CD4-positive, alpha-beta T cell treated with Interleukin-2 at 100 ng/mL for 4 hours (primary cell): ENCODE measurements at places on chromosomes 4 and X.

GRCh38 chr4:101843054-101843453 is 52.5 kb downstream of the BANK1 start:
- DNase-seq, result no peak

DNA sequence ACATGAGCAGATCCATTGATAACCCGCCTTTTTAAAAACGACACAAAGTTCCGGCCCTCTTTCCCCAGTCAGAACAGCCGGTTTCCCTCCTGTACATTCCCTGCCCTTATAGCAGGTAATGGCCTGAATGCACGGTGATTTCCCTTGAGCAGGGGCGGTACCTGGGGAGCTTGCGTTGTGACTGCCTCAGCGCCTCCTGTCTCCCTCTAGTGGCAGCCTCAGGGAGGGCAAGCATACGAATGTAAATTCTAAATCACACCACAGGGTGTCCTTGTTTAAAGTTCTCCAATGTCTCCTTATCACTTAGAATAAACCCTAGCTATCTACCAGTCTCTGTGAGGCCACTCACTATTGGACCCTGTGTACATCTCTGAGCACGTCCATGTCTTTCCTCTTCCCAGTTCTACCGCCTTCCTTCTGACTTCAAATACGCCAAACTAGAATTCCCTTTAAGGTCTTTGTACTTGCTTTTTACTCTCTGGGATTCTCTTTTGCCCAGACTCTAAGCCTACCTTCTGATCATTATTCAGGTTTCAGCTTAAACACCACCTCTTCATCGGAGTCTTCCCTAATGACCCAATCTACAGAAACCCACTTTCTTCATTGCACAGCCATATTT is 18.4 kb upstream of the LDB2 start:
- peak; percentile 71 for DNase-seq

DNA sequence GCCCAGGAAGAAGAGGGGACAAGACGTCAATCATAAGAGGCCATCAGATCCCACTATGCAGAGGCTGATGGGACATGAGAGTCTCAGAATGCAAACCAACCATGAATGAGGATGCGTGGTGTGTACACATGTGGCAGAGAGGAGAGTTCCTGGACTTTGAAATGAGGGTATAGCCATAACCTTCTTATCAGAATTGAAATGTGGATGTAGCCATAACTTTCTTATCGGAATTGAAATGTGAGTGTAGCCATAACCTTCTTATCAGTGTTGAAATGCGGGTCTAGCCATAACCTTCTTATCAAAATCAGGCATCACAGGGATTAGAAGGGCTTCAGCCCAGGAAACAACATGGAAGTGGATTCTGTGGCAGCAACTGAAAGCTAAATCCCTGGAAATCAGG is 415.5 kb upstream of the FAT1 start:
- no peak for DNase-seq

GRCh38 chrX:103774070-103774642 is 2.5 kb upstream of the PLP1 start:
- DNase-seq, result no peak

DNA sequence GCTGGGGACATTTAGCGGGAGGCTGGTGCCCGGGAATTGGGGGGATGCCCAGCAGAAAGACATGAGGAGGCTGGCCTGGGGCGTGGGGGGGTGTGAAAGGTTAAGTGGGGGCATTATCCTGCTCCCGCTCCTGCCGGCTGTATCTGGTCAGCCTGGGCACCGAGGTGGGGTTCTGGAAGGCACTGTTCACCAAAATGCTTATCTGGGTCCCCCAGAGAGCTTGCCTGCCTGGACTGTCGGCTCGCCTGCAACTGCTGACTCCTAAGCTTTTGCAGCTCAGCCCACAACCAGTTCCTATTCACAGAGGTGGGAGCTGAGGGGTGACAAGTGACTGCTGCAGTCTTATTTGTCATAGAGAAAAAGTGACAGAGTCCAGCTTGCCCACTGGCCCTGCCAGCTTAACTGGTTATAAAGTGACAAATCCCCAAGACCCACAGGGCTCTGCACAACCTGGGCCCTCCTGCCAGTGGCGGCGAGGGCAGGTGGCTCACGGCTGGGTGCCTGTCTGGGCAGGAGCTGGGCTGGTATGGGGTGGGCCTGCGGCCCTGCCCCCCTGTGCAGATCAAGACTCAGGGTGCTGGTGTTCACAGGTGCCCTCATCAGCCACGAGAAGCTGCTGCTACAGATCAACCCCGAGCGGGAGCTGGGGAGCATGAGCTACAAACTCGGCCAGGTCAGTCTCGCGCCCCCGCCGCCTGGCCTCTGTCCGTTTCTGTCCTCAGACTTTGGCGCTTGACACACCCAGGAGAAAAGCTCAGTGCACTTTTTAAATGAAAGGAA is 23.7 kb upstream of the MSANTD1 start:
- no peak for DNase-seq

DNA sequence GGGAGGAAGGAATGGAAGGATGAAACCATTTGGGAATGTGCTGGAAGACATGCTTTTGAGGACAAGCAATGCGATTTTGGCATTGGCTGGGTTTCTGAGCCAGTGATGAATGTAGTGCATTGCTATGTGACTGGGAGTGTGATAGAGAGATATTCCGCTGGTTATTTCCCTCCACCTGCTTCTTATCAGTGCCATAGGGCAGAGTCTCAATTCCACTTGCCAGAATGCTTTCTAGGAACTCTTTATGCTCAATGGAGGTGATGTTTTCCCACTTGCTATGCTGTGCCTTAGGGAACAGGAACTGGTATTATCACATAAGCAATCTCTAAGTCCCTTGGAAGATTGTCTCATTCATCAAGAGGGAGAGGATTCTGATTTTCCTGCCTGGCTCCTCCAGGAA is 28.0 kb downstream of the TBL1X start:
- no peak for DNase-seq

GRCh38 chr4:110527156-110527555 is 51.2 kb downstream of the ENPEP start:
- DNase-seq, result peak; percentile 41

- DNase-seq, result no peak
Measured at GRCh38 chr4:6607368-6608055, 32.5 kb downstream of the MAN2B2 start.

GRCh38 chrX:150038315-150038714 is 100.0 kb upstream of the EOLA2 start:
- DNase-seq, result no peak

- no peak for DNase-seq
Measured at GRCh38 chr4:39295784-39296183, 70.4 kb downstream of the RFC1 start.

GRCh38 chrX:124239911-124240310 is 92.5 kb upstream of the TEX13D start:
- DNase-seq, result peak; percentile 67

DNA sequence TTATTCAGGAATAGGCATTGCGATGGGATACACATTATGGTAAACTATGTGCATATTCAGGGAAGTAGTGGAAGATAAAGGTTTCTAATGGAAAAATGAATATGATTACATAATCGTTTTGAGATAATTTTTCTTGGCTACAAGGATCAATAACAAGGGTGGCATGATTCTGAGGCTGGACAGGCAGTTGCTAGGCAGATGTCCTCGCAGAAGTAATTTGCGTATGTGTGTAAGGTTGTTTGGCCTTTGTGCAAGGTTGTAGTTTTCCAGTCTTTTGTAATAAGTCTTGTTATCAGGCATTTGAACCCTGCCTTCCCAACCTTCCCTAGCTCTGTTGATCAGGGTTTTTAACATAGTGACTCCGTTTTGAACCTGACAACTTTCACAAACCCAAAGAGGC is 59.7 kb downstream of the RGS12 start:
- no peak for DNase-seq

- DNase-seq, result no peak
Measured at GRCh38 chr4:138978600-138978999, 37.0 kb upstream of the NOCT start.

DNA sequence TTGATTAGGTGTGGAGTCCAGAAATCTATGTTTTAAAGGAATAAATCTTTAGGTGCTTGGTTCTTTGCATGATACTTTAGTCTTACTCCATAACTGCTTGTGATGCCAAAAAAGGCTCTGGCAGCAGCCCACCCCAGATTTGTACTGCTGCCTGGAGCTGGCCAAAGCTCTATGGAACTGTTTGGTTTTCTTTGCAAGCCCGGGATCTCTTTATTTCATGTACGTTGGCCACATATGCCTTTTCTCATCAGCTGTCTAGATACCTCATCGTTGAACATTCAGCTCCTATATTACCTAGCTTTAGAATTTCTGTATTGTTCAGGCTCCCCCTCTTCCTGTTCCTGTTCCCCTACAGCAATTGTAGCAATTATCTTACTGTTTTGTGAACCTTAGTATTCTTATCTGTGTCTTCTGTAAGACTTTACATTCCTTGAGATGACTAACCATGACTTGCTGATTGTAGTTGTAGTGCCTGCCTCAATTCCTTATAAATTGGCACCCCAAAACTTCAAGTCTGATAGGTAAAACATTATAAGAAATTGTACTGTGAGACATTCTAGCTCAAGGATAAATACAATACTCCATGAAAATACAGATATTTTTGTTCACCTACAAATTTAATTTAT is 199.4 kb upstream of the GPRIN3 start:
- DNase-seq, result no peak

GRCh38 chr4:4875147-4875546 is 15.7 kb downstream of the MSX1 start:
- no peak for DNase-seq

- DNase-seq, result no peak
Measured at GRCh38 chrX:31397119-31397518, 325.3 kb upstream of the FTHL17 start.
